ENCODE measurements at places on chromosomes 2 and 18.

- DNase-seq = no peak
These were observed 3.2 kb downstream of the MTHFD2 start for GRCh38 chr2:74201596-74201995.

DNA sequence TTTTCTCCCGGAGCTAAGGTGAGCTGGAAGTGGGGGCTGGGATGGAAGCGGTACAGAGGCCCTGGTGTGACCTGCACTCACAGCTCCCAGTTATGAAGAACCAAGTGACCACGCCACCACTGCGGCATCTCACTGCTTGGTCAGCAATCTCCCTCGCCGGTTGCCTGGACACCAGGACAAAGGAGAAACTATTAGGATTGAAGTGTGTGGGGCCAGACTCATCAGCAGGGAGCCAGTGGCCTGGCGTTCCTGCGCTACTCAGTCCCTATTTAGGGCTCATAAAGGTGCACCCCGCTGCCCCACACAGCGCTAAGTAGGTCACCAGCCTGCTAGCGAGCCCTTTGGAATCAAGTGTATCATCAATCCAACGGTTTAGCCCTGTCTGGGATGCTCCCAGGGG is 82.9 kb downstream of the ZCCHC2 start:
- DNase-seq = no peak

DNA sequence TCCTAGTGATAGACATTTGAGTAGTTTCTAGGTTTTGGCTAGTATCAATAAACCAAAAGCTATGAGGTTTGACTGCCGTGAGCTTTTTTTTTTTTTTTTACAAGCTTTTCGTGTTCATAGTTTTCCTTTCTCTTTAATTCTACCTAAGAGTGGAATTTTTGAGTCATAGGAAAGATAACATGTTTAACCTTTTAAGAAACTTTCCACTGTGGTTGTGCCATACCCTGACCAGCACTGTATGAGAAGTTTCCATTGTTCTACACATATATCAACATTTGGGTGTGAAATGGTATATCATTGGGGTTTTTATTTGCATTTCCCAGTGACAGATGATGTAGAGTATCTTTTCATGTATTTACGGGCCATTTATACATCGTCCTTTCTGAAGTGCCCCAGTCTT is 31.7 kb downstream of the UBE2F start:
- peak; percentile 55 for DNase-seq

DNA sequence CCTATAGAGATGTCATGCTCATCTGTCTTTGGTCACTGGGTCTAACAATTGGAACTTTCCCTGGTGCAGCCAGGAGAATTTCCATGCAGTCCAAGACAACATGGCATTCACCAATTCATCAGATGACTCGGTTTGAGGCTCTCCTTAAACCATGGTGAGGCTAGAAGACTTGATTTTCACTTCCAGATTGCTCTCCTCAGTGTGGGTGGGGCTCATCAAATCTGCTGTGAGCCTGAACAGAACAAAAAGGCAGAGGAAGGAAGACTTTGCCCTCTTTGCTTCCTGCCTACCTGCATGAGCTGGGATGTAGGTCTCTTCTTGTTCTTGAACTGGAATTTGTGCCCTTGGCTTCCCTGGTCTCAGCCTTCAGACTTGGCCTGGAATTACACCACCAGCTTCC is 203.4 kb upstream of the TRIB2 start:
- DNase-seq = no peak

- peak; percentile 48 for DNase-seq
These were observed 3.3 kb upstream of the ACTR3 start for GRCh38 chr2:113886479-113887008.

DNA sequence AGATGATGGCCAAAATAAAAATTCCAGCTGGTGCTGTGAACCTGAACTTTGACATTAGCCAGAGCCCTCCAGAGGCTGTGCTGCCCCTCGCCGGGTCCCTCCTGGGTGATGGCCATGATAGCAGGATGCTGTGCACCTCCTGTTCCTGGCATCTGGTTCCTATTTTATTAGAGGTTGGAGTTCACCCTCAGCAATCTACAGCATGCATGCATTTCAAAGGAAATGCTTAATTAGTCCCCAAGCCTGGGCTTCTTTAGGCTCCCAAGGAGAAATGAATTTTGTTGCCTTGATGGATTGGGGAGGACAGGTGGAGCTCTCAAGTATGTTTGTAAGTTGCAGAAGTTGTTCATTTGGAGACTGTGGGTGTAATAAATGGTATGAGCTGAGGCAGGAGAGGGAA is 166.9 kb downstream of the GLI2 start:
- DNase-seq = no peak

GRCh38 chr2:126889071-126889470 is 9.6 kb upstream of the TEX51 start:
- no peak for DNase-seq

GRCh38 chr2:99380376-99381010 is 43.3 kb downstream of the EIF5B start:
- DNase-seq = no peak

DNA sequence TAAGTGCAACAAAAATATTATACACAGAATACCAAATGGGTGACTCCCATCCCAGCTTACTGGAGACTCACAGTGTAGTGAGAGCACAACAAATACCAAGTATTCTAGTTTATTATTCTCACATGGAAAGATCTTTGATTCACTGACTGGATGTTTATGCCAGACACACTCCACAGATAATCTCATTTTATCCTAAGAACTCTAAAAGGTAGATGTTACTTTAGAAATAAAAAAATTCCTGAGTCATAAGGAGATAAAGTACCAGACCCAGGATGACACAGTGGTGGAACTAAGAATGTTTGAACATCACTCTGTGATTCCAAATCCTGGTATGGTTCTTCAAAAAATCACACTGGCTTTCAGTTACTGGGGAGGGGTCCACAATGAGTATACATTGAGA is 136.2 kb downstream of the CDH2 start:
- DNase-seq = no peak

GRCh38 chr2:233242231-233242927 is 9.1 kb upstream of the ATG16L1 start:
- no peak for DNase-seq

GRCh38 chr18:79606621-79607331 is 72.8 kb upstream of the CTDP1 start:
- DNase-seq = no peak

- DNase-seq = no peak
These were observed 226.4 kb upstream of the HS6ST1 start for GRCh38 chr2:128545085-128545484.

DNA sequence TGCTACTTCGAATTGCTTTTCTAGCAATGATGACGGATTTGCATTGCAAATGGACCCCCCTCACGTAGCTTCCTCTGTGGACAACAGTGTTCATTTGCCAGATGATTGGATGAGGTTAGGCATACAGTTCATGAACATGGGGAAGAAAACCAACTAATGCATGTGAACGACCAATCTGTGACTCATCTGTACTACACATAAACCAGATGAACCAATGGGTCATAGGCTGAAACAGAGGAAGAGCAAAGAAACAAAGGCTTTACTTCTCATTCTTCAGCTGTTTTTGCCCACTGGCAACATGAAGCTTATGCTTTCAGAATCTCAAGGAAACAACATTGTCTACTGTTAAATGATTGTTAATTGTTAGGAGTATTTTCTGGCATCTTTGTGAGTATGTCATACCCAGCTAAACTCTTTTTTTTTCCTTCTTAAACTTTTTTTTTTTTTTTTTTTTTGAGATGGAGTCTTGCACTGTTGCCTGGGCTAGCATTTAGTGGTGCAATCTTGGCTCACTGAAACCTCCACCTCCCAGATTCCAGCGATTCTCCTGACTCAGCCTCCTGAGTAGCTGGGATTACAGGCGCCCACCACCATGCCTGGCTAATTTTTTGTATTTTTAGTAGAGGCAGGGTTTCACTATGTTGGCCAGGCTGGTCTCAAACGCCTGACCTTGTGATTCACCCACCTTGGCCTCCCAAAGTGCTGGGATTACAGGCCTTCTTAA is 35.5 kb downstream of the EFEMP1 start:
- DNase-seq = no peak

- DNase-seq = peak; percentile 8
These were observed 253.8 kb downstream of the TGIF1 start for GRCh38 chr18:3703732-3704176.

DNA sequence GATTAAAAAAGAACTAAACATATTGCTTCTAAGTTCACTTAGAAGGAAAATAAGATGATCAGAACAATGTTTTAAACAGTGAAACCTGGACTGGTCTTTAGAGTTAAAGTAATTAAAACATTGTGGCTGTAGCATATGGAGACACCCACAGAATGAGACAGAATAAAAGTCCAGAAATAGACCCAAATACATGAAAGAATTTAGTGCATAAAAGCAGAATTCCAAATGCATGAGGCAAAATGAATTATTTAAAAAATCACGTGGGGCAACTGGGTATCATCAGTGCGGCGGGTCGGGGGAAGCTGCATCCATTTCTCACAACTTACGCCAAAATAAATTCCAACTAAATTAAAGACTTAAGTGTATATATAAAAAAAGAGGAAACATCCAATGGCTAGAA is 12.1 kb downstream of the RNF149 start:
- DNase-seq = no peak

DNA sequence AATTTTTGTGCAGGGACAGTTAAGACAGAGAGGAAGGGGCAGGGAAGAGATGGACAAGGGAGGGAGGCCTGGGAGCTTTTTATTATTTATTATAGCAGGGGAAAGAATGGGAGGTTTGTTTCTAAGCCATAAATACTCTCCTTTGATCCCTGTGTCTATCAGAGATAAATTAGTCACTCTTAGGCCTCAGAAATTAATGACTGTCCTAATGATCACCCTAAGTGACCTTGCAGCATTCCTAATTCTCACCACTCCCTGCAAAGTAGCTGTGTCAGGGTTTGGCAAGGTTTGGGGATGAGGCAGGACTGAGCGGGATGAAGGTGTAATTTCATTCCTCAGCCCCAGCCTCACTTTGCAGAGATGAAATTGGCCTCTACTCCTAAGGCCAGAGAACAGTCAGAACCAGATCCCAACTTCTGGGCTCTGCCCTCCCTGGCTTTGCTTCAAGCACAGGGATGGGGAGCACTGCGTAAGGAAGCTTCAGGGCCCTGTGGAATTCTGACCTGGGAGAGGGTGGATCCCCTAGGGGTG is 95.0 kb downstream of the TMEM17 start:
- DNase-seq = no peak

GRCh38 chr18:54580202-54580729 is 10.8 kb upstream of the DYNAP start:
- no peak for DNase-seq

DNA sequence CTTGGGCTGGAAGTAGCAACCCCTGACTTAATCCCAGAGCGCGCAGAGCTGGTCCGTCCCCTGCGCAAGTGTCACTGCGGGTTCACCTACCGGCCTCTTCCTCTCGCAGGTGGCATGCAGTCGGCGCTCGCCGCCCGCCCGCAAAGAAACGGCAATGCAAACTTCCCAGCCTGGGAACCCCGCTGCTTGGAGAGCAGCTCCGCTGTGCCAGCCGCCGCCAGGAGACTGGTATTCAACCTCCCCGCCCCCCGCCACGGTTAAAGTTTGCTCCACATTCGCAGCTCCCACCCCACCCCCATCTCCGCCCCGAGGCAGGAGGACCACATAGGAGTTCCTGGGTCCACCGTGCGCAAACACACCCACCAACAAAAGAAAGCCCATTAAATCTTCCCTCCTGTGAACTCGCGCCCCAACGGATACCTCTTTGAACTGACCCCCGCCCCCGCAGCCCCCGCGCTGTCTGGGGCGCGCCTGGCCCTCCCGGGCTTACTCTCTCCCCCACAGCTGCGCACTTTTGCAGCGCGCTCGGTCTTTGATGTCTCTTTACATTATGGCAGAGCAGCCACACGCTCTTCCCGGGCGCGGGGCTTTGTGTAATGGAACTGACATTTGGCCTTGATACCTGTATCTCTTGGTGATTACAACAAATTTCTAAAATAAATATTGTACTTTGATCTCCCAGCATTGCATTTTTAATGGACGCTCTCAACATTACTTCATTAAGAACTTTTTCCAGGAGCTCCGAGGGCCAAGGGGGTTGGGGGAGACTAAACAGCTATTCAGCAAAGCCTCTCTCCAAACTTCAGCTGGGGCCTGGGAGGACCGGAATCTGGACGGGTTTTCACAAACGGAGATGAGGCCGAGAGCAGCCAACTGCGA is 3.1 kb upstream of the SP5 start:
- no peak for DNase-seq

DNA sequence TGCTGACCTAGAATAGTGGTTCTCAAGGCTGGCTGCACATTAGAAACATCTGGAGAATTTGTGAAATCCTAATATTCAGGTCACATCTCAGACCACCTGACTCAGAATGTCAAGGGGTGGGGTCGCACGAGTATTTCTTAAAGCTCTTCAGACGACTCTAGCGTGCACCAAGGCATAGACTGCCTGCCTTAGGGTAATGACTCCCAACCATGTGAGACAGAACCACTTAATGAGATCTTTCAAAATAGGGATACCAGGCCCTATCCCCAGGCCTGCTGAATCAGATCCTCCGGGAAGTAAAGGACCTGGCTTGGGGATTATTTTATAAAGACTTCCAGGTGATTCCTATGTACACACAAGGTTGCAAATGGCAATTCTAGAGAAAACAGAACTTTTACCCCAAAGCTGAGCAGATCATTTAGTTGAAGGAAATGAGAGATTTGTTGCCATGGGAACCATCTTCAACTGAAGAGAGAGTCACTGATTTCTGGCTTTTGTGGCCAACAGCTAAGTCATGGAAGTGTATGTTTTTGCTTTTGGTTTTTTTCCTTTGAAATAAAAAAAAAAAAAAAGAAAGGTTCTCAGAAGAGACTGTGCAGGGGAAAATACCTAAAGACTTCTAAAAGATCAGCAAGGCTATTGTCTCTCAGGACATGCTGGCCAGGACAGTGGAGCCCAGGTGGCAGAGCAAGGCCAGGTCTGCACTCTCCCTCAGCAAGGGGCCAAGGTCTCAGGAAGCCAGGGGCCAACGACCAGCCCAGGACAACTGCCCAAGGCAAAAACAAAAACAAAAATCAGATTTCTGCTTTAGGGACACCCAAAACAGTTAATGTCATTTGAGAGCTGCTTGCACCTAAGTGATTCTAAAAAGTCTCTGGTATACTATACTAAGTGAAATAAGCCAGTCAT is 15.3 kb upstream of the LOXHD1 start:
- DNase-seq = no peak

DNA sequence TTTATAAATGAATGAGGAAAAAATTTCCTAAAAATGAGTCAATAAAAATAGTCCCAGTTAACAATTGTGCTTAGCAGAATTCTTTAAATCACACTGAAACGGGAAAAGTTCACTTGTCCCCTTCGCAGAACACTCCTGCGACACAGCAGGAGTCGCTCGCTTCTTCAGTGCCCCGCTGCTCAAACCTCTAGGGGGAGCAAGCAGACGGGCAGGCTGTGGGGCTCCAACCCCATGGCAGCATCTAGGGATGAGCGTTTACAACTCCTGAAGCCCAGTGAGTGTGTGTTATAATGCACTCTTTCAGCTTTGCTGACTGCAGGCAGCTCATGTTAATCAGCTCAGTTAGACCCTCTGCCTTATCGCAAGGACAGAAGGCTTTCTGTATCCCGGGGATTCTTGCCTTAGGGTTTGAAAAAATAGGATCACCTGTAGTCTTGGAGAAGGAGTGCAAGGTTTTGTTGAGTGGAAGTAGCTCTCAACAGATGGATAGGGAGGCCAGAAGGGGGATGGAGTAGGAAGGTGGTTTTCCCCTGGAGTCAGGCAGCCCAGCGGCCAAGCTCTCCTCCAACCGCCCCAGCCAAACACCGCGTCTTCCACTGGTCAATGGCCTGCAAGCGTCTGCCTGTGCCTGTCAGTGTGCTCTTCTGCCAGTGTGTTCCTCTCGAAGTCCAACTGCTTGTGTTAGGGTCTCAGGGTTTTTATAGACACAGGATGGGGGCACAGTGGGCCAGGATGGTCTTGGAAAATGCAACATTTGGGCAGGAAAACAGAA is 1977.7 kb upstream of the LRRTM1 start:
- no peak for DNase-seq

Data from stimulated activated CD4-positive, alpha-beta T cell treated with anti-CD3 and anti-CD28 coated beads, Interleukin-4, amount 100 ng/mL, for 24 hours (primary cell).